ENCODE measurements at places on chromosomes 6 and 20.
A peak's percentile ranks its signal among the peaks of the same experiment; 100 is the strongest.

GRCh38 chr20:10939331-10939941 is 265.6 kb upstream of the JAG1 start:
- DNase-seq: no peak

- no peak for DNase-seq
Measured at GRCh38 chr6:12012038-12012557, at the start of gene HIVEP1. HIVEP1 (plus strand) TSS chr6:12012312; CDS start chr6:12015629, 3,317 bp downstream.

DNA sequence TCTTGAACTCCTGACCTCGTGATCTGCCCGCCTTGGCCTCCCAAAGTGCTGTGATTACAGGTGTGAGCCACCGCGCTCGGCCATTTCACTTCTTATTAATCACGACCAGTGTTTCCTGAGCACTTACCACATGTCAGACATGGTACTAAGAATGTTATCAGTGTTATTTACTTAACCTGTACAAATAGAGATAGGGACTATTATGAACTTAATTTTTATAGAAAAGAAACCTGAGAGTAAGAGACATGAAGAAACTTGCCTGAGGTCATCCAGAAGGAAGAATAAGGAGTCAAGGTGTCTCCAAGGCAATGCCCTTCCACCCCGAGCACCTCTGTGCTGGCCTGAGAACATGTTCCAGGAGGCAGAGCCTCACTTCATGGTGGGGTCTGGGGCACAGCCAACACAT is 29.3 kb upstream of the EZR start:
- DNase-seq: no peak

GRCh38 chr20:23123886-23124285 is 37.8 kb upstream of the CD93 start:
- no peak for DNase-seq

GRCh38 chr6:38567436-38567835 is 72.3 kb downstream of the BTBD9 start:
- DNase-seq: peak; percentile 47

- DNase-seq: no peak
Measured at GRCh38 chr6:114058435-114058834, 87.5 kb upstream of the HDAC2 start.

DNA sequence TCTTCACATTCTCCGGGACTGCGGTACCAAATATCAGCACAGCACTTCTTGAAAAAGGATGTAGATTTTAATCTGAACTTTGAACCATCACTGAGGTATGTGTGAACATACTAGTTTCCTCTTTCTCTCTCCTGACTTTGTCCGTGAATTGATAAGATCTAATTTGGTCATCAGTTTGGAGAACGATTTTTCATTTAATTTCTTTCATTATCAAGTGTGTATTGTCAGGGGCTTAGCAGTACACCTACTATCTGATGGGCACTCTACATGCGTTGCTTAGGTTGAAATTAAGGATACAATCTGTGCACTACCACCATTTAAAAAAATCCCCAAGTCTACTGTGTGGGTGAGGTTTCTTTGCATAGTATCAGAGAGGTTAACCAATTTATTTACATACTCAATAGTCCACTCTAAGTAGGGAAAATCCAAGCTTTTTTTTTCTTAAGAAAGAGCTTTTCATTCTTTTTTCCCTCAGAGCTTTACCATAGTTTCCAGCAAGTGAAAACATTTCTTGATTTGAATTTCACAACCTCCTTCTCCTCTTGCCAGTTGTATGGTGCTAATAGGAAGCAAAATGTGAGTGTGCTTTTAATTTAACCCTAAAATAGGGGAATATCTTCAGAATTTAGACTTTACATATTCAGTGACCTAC is 105.4 kb upstream of the ESR1 start:
- DNase-seq: no peak

GRCh38 chr20:17863577-17864292 is 104.9 kb downstream of the SNX5 start:
- DNase-seq: no peak

- no peak for DNase-seq
Measured at GRCh38 chr20:50378170-50379000, 131.8 kb upstream of the PTPN1 start.

GRCh38 chr6:106417572-106418147 is 57.1 kb downstream of the CRYBG1 start:
- DNase-seq: no peak

- no peak for DNase-seq
Measured at GRCh38 chr6:107666981-107667601, 157.0 kb downstream of the SCML4 start.

DNA sequence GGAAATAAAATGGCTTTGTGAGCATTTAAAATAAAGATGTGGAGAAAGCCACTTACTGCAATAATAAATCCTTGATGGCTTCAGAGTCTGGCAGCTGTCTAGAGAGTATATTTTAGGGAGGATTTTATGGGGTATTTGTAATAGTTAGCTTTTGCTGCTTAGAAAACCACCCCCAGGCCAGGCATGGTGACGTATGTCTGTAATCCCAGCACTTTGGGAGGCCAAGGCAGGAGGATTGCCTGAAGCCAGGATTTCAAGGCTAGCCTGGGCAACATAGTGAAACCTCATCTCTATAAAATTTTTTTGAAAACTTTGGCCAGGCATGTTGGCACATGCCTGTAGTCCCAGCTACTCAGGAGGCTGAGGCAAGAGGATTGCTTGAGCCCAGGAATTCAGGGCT is 63.8 kb downstream of the ISM1 start:
- no peak for DNase-seq

- DNase-seq: no peak
Measured at GRCh38 chr6:131747821-131748353, 37.1 kb upstream of the CTAGE9 start.

GRCh38 chr6:88641178-88641903 is 322.1 kb downstream of the RNGTT start:
- no peak for DNase-seq

GRCh38 chr6:11072101-11072500 is 21.5 kb upstream of the SMIM13 start:
- DNase-seq: no peak

GRCh38 chr6:33430334-33430733 is 10.5 kb downstream of the SYNGAP1 start:
- no peak for DNase-seq

- no peak for DNase-seq
Measured at GRCh38 chr20:21921251-21921650, 215.8 kb downstream of the PAX1 start.

Data from NCI-H2029 treated with DMSO at 0.1 percent for 48 hours (cell line).